ENCODE measurements at places on chromosomes 6 and 20. TPM values are rescaled to one million over a fixed set of nuclear protein-coding genes. Genes with fewer than 3 reads are reported as not detected.

PPIL6 gene
- 1.3 TPM for total RNA-seq

BPIFB1 gene
- total RNA-seq, result not detected

TTLL9 gene
- not detected for total RNA-seq

MUC22 gene
- total RNA-seq, result not detected

BANF2 gene
- not detected for total RNA-seq

ASIP gene
- total RNA-seq, result 0.82 TPM
